ENCODE measurements at places on chromosomes 2 and 18.

DNA sequence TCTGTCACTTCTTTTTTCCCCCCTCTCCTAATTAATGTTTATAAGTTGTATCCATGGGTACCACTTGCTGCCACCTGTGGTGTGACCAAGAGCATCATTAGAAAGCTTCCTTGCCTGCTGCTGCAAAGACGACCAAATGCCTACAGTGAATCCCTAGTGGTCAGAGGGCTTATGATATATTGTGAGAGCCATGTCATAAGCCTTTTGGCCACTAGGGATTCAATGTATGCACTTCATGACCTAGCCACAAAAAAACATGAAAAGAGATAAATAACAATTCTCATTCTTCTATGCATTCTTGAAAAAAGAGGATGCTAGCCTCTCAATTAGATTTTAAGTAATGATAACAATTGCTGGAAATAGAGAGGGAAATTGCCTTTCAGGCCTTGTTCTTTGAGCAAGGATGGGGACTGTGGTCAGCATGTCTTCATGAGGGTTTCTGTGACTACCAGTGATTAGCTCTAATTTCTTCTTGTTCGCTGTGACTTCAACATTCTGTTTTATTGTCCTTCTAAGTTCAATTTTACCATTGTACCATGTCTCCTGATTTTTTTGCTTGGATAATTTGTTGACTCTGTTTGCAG lies 435.3 kb downstream of the TGIF1 start:
- DNase-seq: no peak

DNA sequence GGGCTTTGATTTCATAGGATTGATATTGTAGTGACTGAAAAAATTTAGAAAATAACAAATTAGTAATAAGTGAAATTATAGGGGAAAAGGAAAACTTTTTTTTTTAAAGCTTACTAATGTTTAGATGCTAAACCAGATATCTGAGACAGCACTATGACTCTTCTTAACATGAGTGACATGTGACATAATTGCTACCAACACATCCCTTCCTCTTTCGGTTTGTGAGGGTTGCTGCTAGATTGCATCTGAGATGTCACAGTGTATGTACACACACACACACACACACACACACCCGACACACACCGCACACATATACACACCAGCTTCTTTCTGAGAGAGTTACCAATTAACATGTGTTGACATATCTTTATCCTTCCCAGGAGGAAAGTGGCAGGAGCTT lies 18.0 kb downstream of the RAPGEF4 start:
- no peak for DNase-seq

GRCh38 chr2:161030260-161031063 lies 129.8 kb upstream of the TANK start:
- no peak for DNase-seq

- no peak for DNase-seq
These were observed 149.2 kb downstream of the TANC1 start for GRCh38 chr2:159117658-159118057.

- no peak for DNase-seq
These were observed 243.4 kb downstream of the SLC8A1 start for GRCh38 chr2:40208463-40208862.

- DNase-seq: no peak
These were observed 227.7 kb downstream of the LRRTM4 start for GRCh38 chr2:77294474-77294873.

DNA sequence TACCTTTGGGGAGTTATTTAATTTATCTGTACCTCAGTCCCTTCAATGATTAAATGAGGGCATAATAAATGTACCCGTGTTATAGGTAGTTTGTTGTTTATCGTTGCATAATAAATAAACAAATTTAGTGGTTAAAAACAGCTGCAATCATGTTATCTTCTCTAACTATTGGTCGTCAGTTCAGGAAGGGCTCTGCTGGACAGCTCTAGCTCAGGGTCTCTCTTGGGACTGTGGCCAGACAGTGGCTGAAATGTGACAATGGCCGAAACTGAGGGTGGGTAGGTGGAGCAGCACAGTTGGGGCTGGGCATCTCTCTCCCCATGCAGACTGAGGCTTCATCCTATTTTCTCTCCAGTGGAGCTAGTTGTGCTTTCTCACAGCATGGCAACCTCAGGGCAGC lies 632.1 kb upstream of the HS6ST1 start:
- no peak for DNase-seq

DNA sequence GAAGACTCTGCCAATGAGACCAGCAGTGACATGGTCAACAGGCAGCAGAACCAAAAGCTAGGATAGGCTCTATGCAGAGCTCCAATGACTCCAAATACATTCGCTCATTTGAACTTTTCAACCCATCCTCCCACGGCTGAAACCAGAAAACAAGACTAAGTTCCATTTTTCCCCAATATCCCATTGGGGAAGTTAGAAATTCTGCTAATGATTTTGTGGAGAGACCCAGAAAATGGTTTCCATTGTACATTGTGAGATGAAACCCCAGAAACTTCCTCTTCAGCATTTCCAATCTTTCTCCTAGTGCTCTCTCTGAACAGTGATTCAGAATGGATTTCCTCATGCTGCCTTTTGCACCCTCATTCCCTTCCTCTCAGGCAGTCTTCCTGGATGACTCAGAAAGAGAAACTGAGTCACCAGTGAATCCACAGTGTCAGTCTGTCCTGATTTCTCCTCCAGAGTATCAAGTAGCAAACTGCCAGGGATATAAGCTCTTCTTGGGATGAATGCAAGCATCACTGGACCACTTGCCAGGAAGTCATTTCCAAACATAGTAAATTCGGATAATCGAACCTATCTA lies 467.7 kb upstream of the ID2 start:
- DNase-seq: no peak

GRCh38 chr2:180985771-180986395 lies 5.5 kb downstream of the UBE2E3 start:
- no peak for DNase-seq

- no peak for DNase-seq
These were observed 190.8 kb downstream of the RTP5 start for GRCh38 chr2:242060212-242060835.

DNA sequence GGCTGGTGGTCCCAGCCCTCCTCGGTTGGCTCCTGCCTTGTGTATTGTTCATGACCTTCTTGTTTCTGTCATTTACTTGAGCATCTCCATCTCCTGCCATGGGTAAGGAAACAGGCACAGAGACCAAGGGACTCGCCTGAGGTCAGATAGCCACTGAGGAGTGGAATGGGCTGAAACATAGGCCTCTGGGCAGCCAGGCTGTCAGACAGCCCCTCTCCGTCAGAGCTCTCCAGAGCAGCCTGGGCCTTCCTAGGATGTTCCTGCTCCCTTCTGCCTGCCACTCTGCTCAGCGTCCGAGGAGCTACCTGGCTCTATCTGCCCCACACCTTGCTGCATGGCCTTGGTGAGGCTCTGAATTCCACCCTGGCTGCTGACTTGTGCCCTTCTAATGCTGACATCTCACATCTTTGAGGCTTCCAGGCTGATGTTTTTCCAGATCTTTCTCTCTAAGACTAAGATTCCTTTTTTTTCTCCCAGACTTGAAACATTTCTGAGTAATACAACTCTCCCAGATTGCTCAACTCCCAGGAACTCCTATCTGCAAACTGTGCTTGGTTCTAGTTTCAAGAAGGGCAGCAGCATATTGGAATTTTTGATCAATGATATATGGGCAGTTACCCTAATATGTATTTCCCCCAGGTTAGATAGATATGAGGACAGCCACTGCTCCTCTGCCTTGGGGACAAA lies 67.7 kb downstream of the MCFD2 start:
- no peak for DNase-seq

DNA sequence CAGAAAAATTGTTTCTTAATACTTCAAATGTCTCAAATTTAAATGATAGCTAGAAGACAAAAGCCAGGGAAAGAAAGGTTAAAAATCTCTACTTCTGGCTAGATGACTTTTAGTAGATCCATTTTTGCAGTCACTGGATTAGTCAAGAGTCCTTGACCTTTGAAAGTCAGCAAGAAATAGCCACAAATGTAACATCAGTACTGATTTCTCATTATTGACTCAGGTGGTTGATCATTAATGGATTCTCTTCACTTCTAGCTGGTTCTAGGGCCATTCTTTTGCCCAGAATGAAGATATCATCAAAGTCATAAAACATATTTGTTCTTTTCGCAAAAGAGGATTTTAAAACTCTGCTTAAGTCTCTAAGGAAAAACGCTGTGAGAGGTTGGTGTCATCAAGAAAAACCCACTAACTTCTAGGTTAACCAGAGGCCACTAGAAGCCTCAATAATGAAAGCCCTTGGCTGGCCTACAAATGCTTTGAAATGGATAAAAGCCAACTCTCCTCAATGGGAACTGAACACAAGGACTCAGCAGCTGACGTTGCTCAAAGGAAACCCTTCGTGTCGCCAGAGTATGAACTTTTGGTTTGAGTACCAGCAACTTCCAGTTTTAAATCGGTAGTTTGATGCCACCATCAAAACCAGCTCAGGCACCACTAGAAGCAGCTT lies 66.3 kb downstream of the IRS1 start:
- DNase-seq: no peak

- DNase-seq: no peak
These were observed 85.9 kb upstream of the CCBE1 start for GRCh38 chr18:59783138-59783537.

DNA sequence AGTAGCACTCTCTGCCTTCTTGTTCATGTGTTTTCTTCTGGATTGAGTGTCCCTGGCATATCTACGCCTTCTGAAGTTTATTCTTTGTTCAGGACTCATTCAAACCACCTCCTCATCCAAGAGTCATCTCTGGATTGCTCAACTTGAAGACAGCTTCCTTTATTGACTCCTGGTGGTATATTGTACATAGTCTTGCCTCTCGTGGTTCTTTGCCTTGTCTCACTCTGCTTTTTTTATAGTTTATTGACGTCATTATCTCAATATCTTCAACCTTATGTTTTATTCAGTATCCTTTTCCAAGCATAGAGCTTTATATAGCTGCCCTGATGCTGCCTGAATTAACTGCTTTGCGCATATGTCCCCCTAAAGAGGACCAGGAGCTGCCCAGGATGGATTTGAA lies 161.7 kb downstream of the INSIG2 start:
- DNase-seq: no peak

- DNase-seq: no peak
These were observed 352.9 kb downstream of the TXNL1 start for GRCh38 chr18:56285387-56286065.

GRCh38 chr2:28271231-28271918 lies 121.3 kb upstream of the FOSL2 start:
- DNase-seq: no peak

DNA sequence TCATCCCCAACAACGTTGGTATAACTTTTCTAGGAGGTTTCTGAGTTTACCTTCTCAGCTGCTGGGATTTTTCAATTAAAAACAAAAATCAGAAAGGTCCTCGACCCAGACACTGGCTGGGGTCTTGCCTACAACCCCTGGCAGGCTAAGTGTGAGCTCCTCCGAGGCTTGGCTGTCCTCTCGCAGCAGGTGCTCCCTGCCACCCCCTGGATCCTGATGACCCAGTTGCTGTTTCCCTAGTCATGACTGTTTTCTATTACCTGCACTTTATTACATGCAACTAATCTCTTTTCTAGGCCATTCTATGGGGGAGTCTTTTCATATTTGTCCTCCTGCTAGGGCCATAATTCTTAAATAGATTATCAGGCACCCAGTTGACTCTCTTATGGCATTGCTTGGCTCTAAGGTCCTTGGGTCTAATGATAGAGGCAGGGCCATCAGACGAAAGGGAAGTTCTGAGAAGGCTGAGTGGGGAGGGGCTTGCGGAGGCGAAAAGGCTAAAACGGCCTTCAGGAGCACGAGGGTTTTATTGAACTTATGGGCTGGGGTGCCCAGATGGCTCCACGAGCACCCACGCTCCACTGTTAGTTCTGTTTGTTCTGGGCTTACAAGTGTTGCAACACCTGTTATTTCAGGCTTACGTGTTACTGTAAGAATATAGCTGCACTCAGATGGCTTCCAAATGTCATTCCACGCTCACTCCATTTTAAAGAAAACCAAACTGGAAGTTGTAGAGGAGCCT lies 166.0 kb downstream of the NCK2 start:
- no peak for DNase-seq
